Activated CD8-positive, alpha-beta memory T cell treated with anti-CD3 and anti-CD28 coated beads for 48 hours (primary cell): ENCODE measurements at places on chromosomes 6 and 20.

DNA sequence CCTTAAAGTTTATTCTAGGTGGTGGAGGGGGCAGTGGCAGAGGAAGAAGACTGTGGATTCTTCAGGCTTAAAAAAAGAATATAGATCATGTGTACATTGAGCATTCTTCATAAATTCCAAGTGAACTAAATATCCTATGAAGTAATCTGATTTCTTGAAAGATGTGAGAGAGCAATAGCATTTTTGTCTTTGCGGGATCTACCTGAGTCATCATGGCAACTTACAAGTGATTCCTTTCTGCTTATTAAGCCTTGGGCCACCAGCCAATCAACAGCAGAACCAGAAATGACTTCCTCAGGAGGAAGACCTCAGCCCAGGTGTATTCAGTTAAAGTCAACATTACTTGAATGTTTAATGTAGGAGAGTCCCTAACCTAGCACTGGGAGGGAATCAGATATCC is 756.9 kb downstream of the TFAP2A start:
- no peak for DNase-seq

GRCh38 chr20:18718129-18718528 is 95.5 kb upstream of the SCP2D1 start:
- no peak for DNase-seq

DNA sequence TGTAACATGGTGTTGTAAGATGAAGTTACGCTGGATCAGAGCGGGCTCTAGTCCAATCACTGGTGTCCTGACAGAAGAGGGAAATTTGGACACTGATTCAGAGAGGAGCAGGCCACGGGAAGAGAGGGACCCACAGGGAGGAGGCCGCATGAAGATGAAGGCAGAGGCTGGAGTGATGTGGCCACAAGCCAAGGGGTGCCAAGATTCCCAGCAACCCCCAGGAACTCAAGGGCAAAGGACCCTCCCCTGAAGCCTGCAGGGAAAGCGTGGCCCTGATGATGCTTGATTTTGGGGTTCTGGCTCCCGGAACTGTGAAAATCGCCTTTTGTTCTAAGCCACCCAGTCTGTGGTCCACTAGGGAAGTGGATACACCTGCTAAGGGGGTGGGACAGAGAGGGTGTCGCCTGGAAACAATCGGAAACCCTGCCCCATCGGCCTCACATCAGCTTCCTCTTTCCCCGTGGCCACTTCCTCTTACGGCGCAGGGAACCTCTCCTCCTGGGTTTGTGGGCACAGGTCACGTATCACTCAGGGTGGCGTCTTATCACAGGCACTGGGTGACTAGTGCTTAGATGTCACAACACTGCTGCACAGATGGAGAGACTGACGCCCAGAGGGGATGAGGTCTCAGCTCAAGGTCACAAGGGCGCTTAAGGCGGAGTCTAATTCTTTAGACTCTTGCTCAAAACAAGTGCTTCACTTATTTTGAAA is 58.0 kb downstream of the SULF2 start:
- DNase-seq: peak; percentile 31

DNA sequence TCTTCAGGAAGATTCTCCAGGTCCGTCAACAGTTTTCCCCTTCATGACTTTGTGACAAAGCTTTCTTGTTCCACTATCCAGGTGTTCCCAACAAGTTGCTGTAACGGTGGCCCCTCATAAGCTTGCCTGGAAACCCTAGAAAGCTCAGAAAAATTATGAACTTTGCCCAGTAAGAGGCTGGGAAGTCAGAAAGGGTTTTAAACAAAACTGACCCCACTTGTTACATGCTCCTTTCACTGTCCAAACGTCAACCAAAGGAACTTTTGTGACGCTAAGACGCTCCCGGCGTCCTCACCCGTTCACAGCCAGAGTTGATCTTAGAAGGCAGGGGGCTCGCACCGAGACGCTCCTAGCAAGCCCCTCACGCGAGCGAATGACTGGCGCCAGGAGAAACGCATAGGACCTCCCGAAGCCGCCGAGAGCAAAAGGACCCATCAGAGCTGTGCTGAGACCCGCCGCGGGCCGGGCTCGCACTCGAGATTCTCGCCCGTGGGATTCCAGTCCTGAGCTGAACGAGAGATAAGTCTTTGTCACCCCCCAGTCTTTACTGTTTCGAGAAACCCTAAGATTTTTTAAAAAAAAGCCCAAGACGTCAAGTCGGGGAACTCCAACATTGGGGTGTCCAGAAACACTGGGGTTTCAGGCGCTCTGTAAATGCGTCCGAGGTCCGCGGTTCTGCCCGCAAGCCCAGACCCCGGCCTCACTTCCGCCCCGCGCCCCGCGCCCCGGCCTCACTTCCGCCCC is 544 bp upstream of the ACAT2 start:
- no peak for DNase-seq

- DNase-seq: no peak
Measured at GRCh38 chr20:36565520-36565919, 7.9 kb upstream of the TGIF2 start.

DNA sequence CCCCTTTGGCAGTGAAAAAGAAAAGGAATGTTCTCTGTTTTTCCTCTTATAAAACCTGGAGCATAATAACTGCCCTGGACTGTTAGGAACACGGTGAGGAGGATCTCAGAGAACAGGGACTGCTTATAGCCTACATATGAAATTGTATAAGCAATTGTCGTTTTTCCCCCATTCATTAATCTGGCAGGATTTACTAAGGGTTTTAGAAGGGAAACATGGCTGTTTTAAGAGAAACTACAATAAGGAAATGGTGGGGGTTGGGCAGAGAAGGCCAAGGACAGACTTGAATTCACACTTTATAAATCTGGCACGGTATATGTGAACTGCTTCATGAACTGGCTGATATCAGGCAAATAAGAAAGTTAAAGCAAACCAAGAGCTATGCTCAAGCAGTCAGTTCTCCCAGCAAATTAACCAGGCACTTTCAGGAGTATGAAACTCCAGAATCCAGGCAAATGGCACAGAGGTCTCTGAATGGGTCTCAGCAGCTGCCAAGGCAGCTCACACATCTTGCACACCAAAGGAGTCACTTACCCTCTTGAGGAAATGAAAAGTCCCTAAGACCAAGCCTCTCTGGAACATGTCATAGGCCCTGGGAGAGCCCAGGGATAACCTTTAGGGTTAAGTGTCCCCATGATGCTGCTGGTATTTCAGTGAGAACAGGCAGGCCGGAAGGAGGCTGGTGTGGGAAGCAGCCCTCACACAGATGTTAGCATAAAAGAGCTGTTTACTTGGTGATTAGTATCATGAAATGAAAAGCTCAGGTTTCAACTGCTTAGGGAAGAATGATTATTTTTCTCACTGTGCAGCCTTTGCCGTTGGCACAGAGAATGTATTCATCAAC is 260.5 kb upstream of the MARCKS start:
- no peak for DNase-seq
